ENCODE measurements at places on chromosomes 7 and 10. TPM values are rescaled to one million over a fixed set of nuclear protein-coding genes. Genes with fewer than 3 reads are reported as not detected.

GRCh38 chr7:28083164-28083997, 97.2 kb downstream of the JAZF1 start:
- no peak for DNase-seq

DNA sequence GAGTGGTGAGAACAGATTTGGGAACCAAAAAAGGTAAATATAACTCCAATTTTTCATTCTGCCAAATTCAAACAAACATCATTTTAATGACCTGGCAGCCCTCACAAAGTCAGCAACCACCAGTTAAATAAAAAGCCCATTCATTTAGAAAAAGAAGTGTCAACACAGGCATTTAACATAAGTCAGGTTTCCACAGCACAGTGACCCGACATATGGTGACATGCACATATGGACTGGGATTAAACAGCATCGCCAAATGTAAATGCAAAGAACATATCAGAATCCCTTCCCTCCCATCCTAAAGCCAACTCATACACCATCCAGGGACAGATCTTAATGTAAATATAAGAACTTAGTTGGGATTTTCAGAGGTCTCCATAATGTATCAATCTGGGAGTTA, 293.2 kb downstream of the FGFR2 start:
- no peak for DNase-seq

DNA sequence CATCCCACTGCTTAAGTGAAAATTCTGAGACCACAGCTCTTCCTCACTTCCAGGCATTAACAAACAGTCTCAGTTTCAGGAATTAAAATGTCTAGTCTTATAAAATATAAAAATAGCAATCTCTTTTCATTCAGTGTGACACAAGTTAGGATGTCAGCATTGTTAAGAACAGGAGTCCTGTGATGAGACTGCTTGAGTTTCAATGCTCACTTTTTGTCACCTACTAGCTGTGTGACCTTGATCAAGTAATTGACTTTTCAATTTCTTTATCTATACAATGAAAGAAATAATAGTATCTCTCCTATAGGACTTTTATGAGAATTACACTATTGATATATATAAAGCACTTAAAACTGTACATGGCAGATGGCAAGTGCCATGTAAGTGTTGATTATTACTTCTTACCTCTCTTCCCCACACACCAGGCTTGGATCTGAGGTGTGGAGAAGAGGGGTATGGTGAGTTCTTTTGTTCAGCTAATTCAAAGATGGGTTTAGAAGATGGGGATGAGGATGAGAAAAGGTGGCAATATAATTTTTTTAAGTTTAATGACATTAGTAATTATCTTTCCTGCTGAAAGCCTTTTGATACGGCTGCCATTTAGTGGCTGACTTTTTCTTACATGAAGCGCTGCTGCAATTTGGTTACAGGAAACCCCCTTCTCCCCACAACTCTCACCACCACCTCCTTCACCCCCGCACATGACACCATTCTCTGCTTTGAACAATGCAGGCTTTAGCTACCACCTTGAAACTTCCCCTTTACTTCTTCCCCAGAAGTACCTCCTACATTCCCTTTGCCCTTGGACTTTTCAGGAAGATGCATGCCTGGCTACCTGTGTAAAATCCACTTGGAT, 20.8 kb upstream of the HYAL4 start:
- DNase-seq = no peak

GRCh38 chr7:66697449-66698438, 42.8 kb upstream of the RABGEF1 start:
- DNase-seq = no peak

GRCh38 chr10:101624526-101625102, 36.5 kb downstream of the DPCD start:
- DNase-seq = no peak

DNA sequence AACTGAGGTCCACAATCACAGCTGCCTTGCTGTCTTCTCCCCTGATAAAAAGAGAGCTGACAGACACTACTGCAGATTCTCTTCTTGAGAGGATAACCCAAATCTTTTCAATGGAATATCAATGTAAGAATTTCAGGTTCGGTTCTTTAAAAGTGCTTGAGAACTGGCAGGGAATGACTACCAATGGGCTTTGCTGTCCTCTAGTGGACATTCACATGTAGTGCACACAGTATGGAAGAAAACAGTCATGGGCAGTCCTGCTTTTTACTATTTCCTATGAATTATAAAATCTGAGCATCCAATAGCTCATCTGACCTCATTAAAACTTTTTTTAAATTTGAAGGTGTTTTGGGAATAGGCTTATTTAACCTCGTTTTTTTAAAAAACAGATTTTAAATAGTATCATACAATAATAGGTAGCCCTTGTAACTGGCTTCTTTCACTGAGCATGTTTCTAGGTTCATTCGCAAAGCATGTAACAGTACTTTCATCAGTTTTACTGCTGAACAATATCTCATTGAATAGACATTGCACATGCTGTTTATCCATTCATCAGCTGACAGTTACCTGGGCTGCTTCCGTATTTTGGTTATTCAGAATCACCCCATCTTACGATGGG, 18.3 kb downstream of the FZD9 start:
- no peak for DNase-seq

DNA sequence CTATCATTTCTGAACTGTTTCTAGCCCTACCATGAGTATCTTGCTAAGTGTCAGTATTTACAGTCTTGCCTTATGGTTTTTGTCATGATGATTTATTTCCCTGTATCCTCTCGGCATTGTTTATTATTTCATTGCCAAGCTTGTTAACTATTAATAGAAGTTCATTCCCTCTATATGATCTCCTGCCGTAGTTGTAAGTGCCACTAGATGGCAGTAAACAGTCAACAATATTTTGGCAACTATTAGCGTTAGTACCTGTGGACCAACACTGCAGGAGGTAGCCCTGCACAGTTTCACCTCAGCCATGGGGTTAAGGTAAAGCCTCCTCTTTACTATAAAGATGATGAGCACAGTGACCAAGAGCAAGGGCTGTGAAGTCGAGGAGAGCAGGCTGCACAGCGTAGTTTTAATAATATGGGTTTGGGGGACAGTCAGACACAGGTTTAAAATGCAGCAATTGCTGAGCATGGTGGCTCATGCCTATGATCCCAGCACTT, 26.1 kb upstream of the CCNJ start:
- DNase-seq = no peak

DNA sequence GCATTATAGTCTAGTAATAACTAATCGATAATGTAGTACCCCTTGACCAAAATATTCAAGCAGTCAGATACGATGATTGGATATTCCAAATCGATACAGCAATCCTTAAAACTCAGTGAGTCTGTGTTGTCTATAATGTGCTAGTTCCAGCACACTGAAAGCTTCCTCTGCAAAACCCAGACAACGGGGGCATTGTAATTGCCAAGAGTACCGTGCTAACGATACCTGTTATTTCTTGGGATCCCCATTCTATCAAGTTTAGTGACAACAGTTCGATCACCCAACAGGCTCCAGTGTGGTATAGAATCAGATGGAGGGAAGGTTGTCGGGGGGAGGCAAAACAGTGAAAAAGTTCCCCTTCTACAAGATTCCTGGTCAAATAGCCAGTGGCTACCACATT, 865 bp downstream of the ZNF438 start:
- DNase-seq = no peak

- DNase-seq = no peak
These were observed 152.0 kb upstream of the LRGUK start for GRCh38 chr7:133975130-133975529.

DNA sequence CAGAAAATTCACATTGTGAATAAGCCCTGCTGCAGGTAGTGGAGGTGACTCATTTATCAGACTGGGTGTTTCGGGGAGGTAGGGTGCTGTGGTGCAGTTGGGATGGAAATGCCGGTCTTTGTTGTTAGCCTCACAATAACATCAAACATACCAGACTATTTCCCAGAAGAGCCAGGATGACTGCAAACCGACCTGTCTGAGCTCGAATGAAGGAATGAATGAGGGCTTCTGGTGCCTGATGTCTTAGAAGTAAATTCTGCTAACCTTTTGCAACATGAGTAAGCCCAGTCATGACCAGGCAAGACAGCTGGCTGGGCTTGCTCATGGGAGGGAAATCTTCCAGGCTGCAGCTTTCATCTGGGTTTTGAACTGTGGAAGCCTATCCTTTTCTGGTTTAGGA, 2.4 kb upstream of the VDAC2 start:
- DNase-seq = no peak

DNA sequence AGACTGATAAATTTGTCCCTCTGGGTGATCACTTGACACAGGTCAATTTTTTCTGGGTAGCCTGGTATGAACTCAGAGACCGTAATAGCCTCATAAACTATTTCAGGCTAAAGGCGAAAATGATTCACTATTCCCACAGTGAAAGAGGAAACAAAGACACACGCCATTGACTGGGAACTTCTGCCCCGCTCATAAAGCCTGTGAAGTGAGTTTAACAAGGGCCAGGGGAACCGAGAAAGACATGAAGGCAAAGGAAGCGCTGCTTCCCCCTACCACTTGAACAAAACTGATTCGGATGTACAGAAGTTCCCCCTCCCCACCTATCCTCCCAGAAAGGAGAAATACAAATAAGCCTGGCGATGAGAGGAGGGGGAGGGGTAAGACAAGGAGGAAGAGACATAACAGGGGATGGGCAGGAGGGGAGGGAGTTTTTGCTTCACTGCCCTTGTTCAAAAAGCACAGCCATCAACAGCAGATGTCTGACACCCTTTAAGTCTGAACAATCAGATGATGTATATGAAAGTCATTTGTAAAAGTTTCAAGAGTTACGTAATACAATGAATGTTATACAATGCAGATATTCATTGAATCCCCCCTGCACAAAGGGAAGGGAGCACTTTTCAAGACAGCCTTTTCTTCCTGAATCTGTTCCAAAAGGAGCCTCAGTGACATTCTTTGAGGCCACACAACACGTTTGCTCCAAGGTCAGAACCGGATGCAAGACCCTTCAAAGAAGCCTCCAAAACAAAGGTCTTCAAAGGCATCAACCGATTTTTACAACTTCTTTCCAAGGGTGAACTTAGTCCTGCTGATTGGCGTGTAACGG, 734 bp downstream of the ABCB4 start:
- no peak for DNase-seq

GRCh38 chr10:99234791-99235657, 628 bp downstream of the HPSE2 start:
- DNase-seq = no peak

DNA sequence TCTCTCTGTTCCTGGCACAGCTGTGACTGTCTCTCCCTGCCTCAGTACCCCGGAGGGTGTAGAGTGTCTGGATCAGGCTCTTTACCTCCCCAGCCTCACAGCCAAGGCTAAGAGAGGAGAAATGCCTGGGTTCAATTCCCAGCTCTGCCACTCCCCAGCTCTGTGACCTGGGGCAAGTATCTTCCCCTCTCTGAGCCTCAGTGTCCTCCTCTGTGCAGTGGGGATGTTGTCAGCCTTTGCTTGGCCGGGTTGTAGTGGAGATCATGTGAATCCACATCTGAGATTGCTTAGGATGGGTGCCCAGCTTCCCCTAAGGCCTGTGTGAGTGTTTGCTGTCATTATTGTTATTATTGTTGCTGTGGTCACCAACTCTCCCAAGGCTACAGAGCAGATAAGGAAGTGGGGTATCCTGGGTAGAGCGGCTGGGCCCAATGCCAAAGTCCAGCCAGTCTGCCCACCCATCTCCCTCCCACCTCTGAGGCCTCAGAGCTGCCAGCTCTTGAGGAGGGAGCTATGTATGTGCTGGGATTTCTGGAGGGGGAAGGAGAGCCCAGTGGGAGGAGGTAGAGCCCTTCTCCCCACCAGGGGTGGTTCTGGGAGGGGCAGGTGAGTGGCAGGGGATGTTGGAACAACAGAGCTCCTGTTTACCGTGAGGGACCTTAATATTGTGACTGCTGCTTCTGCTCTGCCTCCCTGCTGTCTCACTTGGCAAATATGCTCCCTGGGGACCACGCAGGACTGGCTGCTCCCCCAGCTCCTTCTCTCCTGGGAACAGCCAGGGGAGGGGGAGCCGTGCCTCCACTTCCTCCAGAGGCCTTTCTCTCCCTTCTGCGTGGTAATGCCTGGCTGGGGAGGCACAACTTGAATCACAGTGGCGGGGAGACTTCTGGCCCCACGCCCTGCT, 170.5 kb downstream of the RPS24 start:
- no peak for DNase-seq

- no peak for DNase-seq
These were observed at the start of gene GRB10 for GRCh38 chr7:50782375-50783208. Gene GRB10, minus strand, starts transcription at chr7:50782896. Its CDS starts 50,574 bp downstream, at chr7:50732322.

GRCh38 chr10:114526126-114526503, 121.8 kb upstream of the AFAP1L2 start:
- DNase-seq = peak; percentile 40

DNA sequence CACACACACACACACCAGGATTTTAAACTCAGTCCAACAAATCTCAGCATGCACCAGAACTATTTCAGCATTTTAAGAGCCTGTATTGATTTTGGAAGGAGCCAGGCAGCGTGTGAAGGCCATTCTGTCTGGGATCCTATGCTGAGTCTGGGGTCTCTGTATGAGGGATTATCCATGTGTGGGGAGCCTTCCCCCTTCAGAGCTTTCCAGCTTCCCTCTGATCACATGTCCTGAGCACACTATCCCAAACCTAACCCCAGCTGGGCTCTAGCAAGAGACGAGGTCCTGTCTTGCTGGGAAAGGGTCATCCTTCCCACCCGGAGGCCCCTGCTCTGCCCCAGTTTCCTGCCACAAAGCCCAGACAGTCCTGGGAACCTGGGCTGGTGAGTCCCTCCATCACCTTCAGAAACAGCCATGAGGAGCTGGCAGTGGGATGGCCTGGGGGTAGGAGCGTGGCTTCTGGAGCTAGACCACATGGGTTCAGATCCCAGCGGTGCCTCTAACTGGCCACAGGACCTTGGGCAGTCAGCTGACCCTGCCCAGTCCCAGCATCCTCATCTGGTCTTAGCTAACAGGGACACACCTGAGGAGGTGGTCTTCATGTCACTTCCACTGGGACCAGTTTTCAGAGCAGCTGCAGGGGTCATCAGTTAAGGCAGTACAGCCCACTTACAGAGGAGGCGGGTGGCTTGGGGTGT, 79.6 kb upstream of the RET start:
- DNase-seq = peak; percentile 10

DNA sequence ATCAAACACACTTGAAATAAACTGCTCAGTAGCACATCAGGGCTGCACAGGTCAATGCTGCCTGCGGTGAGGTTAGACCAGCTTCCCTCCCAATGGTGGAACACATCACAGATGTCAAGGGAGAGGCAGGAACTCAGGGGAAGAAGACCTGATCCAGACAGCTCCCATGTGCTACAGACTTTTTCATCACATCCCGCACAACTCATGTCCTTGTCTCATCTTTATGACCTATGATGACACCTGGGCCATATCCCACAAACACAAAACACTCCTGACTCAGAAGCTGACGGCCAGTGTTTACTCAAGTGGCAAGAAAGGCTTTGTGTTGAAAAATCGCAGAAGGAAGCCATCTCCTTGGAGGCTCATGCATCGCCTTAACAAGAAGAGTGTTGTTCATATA, 91.6 kb downstream of the HTR5A start:
- DNase-seq = no peak

GRCh38 chr10:69490876-69491275, 39.6 kb downstream of the TSPAN15 start:
- DNase-seq = no peak

Gene HOXA13
- total RNA-seq = not detected

Gene FRMPD2
- total RNA-seq = not detected

Gene ARF5
- 142 TPM for total RNA-seq

Gene CCL26
- not detected for total RNA-seq

Gene FAM200A
- total RNA-seq = 4.2 TPM

Gene MBLAC1
- 10.5 TPM for total RNA-seq

Gene PSD
- 14.3 TPM for total RNA-seq

Gene SPDYE8
- total RNA-seq = not detected

Gene FBXL13
- total RNA-seq = 2.6 TPM

Gene CPEB3
- total RNA-seq = 10.9 TPM

Gene ATG9B
- 0.27 TPM for total RNA-seq

Gene GPR158
- 0.28 TPM for total RNA-seq

Gene ASAH2
- total RNA-seq = 52.2 TPM

Gene XRCC2
- 1.4 TPM for total RNA-seq
